Lower lobe of right lung (tissue), 2 donors: ENCODE measurements at places on chromosomes 16 and 17. TPM values are rescaled to one million over a fixed set of nuclear protein-coding genes. Genes with fewer than 3 reads are reported as not detected.

Gene ATP1B2
- 3.1 TPM for total RNA-seq

Gene KRTAP3-2
- total RNA-seq = not detected

Gene SCIMP
- total RNA-seq = 35.5 TPM

Gene HEATR9
- total RNA-seq = 0.21 TPM

Gene TNFRSF17
- 1.4 TPM for total RNA-seq
